CD4-positive, alpha-beta T cell treated with Interleukin-4 for 4 hours (primary cell): ENCODE measurements at places on chromosomes 11 and 22.

DNA sequence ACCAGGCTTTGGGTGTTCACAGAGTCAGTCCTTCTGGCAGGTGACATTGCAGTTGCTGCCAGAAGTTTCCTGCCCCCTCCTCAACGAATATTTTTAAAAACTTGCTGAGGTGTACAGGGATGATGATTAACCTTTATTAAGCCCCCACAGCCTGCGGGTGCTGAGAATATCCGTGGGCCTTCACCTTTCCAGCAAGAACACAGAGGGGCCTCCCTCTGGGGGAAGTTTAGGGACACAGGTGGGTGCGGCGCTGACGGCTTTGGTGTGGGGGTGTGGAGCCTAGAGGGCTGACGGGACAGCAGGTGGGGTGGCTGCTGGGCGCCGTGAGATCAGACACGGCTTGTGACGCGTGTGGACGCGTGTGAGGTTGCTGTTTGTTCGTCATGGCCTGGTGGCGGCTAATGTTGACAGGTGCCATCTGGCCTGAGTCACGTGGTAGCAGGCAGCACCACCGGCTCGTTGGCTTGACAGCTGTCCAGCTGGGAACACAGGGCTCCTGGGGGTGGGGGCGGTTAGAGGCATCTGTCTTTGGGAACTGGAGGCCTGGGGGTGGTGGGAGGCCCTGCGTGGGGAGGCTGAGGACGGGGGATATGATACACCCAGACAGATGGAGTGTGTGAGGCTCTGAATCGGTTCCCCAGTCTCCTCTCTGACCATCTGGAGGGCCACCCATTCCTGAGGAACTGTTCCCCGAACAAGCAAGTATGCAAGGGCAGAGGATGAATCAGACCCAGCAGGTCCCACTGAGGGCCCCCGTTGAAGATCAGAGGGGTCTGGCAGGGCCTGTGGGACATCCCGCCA lies 12.5 kb upstream of the LRRC10B start:
- no peak for DNase-seq

- no peak for DNase-seq
Measured at GRCh38 chr22:44316393-44317122, 3.8 kb upstream of the SHISAL1 start.

DNA sequence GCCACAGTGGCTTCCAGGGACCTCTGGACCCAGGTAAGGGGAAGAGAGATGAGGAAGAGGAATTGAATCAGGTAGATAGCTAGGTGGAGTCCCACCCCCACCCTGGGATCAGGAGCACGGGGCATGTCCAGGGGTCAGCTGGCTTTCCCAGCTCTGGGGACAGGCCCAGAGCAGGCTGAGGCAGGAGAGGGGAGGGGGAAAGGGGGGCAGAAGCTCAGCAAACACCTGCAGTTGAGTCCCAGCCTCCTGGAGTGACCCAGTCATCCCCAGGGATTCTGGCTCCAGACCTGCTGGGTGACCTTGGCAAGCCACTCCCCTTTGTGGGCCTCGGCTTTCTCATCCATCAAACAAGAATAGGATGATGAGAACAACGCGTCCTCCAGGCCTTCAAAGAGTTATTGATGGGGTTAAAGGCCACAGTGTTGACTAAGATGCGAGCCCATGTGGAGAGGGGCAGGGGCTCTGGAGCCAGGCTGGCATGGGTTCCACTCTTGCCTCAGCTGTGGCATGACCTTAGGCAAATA lies 16.0 kb downstream of the STARD10 start:
- DNase-seq, result no peak

DNA sequence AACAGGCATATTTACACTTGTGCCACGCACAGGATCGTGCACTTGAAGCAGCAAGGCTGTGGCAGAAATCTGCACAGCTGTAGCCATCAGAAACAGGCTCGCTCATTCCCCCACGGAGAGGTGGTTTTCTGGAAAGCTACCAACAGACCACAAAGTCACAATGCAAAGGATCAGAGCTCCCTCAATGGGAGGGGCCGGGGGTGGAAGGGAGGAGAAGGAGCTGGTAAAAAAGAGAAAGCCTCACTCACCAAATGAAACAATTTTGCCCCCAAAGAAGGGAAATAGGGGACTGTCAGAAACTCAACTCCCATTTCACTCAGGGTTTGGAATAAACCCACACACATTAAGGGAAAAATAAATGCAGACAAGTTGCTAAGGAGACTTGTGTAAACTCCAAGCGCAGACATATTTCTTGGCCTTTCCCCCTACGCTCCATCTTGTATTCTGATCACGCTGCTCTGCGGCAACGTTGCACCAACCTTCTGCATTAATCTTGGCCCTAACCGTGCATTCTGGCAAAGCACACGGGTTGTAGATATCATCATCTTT lies 43.2 kb upstream of the BLID start:
- no peak for DNase-seq

DNA sequence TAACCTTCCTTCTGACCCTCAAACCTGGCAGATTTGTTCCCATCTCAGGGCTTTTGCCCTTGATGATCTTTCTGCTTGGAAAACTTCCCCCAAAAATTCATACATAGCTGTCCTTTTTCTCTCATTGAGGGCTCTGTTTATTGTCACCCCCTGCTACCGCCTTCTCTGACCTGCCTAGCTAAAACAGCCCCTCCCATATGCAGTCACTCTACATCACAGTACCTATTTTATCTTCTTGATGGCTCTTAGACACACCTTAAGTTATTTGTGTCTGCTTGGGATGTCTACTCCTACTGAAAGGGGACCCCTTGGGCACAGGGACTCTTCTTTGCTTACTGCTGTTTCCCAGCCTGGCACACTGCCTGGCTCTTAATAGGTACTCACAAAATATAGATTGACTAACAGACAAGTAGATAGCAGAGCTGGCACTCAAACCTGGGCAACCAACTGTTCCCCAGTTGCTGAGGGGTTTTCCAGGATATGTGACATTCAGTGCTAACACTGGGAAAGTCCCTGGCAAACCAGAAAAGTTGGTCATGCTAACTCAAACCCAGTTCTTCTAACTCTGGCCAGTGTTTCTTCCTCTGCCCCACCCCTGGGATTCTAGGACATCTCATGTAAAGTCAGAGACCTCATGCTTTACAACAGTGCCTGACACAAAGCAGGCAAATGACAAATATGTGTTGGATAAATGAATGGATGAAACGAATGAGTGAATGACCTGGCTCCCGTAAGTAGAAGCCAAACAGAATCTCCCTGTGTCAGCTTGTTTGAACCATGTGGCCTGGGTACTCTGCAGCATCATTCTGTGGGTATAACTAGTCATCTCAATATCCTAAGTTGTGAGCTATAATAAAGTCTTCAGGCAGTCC lies 19.8 kb upstream of the FJX1 start:
- DNase-seq, result no peak

DNA sequence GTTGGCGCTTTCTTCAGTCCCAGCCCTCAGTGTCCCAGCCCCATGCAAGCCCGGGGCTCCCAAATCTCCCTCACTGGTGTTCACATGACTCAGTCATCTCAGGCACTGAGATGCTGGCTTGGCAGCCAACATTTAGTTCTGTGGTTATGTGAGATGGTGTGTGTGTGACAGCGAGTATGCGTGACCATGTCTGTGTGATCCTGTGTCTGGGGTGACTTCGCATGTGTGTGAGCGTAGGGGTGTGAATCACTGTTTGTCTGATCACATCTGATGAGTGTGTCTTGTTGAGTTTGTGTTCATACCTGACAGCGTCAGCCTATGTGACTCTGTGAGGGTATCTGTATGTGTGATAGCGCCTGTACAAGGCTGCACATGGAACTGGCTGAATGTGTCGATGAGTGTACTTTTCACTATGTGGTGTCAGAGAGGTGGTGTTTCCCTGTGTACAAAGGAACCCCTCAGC lies 16.2 kb downstream of the CREB3L1 start:
- DNase-seq, result no peak

DNA sequence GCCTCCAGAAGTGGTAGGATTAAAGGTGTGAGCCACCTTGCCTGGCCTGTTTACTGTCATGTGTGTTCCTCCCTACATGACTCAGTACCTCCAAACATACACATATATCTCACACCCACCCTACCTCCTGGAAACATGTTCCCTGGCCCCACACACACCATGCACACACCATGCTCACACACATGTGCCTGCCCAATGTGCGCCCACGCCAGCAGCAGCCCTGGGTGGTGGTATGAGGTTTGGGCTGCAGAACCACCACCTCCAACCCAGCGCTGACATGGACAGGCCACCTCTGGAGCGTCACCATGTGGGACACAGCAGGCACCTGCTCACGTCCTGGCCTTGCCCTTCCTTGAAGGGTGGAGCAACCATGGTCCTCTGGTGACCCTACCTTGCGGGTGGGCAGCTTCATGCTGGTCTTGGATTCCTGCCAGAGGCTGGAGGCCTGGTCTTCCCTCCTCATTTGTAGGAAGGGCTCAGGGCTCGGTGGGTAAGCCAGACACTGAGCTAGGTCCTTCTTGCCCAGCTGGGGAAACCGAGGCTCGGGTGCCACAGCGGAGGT lies 37.9 kb downstream of the KIAA1671 start:
- DNase-seq, result no peak

- DNase-seq, result peak; percentile 57
Measured at GRCh38 chr11:17979770-17980371, 33.0 kb downstream of the SERGEF start.

DNA sequence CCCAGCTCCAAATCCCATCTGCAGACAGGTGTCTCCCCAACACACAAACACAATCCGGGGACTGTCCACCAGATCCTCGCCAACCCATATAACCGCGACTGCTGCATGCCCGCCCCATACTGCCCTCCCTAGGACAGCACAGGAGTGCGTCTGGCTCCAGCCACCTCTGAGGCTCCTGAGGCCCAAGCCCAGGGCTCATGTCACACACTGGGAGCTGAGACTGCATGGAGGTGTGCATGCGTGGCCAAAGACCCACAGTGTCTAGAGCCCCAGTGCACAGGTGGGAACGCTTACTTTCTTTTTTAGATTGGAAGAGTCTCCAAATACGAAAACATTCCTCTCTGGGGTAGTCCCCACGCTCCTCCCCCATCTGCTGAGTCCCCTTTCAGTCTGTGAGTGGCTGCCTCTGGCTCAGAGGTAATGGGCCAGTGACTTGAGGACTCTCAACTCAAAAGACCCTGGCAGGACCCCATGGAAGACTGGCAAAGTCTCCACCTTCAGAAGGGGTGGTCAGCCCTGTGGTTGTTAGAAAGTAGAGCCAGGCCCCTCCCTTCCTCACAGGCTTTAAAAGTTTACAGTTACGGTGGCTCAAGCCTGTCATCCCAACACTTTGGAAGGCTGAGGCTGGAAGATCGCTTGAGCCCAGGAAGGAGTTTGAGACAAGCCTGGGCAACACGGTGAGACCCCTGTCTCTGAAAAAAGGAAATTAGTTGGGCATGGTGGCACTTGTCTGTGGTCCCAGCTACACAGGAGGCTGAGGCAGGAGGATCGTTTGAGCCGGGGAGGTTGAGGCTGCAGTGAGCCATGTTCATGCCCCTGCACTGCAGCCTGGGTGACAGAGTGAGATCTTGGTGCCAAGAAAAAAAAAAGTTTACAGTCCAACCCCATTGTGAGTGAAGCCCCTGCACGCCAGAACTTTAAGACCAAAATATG lies 2.3 kb downstream of the CBX7 start:
- no peak for DNase-seq

GRCh38 chr11:266676-267439 lies 11.3 kb upstream of the NLRP6 start:
- DNase-seq, result peak; percentile 40

- DNase-seq, result no peak
Measured at GRCh38 chr11:58059007-58059350, 28.2 kb downstream of the OR6Q1 start.

DNA sequence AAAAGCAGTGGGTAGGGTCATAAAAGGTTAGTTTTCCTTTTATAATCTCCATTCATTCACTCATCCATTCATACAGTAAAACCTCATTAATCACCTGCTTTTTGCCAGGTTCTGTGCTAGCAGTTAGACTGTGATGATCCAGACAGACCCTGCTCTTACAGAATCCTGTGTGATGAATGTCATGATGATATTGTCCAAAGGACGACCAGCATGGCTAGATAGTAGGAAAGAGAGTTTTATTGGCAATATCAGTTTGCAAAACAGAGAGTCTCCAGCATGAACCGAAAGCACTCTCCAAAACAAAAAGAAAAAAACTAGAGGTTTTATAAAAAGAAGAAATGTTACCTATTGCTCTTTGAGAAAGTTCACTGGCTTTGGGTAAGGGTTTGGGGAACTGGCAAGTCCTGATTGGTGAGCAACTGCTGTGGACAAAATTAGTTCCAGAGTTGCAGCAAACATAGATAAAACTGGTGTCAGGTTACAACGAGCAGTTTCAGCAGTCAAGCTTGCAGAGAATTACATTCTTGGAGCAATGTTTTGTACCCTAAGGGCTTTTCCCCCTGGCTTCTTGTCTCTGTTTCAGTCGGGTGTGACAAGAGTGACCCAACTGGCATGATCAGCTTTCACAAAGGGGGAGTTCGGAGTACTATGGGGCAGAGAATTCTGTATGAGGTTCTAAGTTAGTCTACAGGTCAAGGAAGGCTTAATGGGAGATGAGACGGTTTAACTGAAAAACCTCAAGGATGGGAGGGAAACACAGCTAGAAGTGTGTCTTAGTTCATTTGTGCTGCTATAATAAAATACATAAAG lies 58.3 kb downstream of the HSD17B12 start:
- no peak for DNase-seq

GRCh38 chr11:73510877-73511276 lies 87.0 kb downstream of the FAM168A start:
- no peak for DNase-seq

DNA sequence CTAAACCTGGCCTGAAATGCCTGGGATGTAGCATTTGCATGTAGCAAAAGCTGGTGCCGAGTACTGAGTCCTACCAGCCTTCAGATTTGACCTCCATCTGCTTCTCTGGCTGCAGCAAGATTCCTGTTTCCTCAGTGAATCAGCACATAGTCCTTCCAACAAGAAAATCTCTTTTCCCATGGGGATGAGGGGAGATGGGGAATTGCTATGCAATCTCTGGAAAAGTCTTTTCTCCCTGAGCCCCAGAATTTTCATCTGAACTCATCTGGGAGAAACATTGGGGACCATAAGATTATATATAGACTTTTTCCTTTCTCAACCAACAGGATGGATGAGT lies 32.0 kb upstream of the YWHAH start:
- DNase-seq, result no peak

DNA sequence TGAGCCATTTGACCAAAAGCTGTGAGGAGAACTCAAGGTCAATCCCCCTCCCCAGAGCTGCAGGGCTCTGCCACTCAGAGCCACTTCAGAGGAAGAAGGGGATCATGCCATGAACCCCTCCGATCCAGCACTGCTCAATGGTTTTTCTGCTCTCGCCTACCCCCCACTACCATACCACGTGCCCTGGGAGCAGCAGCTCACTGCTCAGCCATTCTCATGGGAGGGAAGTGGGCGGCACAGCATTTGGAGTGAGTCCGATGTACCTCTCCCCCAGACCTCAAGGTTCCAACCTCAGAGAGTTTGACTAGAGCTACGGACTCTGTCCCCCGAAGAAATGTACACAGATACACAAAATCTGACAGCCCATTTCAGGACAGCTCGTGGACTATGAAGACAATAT lies 34.5 kb downstream of the AP1B1 start:
- DNase-seq, result no peak

- no peak for DNase-seq
Measured at GRCh38 chr11:134569195-134569594, 157.2 kb upstream of the B3GAT1 start.

GRCh38 chr22:42299586-42300258 lies 29.3 kb upstream of the TCF20 start:
- peak; percentile 57 for DNase-seq

- DNase-seq, result no peak
Measured at GRCh38 chr22:33896154-33896553, 24.1 kb downstream of the LARGE1 start.
